ENCODE measurements at places on chromosomes 2 and 18. TPM values are rescaled to one million over a fixed set of nuclear protein-coding genes. Genes with fewer than 3 reads are reported as not detected.

The SMYD5 gene
- total RNA-seq = 16.5 TPM

The RNF103 gene
- total RNA-seq = 14.1 TPM

The INHA gene
- total RNA-seq = not detected

The CCDC148 gene
- total RNA-seq = 0.15 TPM

The RAX gene
- total RNA-seq = not detected

The RGPD8 gene
- total RNA-seq = 4.2 TPM

The CTAGE1 gene
- not detected for total RNA-seq

- no peak for DNase-seq
These were observed 192.3 kb downstream of the RNF144A start for GRCh38 chr2:7109533-7109885.

DNA sequence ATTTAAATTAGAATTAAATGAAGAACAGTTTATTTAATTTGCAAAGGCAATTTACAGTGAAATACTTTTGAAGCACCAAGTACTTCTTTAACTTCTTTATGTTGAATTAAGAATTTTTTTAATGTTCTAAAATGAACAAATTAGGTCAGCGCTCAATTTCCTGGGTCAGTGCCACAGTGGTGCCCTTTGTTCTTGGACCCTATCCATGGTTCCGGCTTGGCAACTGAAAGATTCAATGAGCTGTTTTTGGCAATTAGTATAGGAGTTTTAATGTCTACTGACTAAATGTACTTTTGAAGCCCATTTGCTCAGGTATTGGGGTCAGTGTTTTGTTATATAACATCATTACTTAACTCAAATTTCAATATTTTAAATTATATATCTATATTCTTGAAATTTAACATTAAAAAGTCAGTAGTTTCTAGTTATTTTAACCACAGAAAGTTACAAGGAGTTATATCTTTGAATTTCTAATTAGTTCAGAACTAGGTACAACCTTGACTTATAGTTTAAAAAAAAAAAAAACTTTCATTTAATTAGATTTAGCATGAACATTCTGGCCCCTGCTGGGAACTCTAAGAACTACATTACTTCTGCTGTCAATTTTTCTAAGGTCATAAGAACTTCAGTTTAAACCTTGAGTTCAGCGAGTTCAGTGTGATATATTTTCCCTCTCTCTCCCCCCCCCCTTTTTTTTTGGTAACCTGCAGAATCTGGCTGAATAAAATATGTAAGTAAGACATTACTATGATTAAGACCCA lies 7.6 kb upstream of the MSTN start:
- peak; percentile 46 for DNase-seq

DNA sequence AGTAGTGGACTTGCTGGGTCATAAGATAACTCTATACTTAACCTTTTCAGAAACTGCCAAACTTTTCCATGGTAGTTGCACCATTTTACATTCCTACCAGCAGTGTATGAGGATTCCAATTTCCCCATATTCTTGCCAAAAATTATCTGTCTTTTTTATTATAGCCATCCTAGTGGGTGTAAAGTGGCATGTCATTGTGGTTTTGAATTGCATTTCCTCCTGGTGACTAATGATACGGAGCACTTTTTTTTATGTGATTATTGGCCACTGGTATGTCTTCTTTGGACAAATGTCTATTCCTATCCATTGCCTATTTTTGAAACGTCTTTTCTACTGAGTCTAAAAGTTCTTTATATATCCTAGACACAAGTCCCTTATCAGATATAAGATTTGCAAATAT lies 44.3 kb downstream of the CACNB4 start:
- no peak for DNase-seq

- DNase-seq = peak; percentile 12
These were observed 116.6 kb upstream of the PELI1 start for GRCh38 chr2:64260817-64261216.

DNA sequence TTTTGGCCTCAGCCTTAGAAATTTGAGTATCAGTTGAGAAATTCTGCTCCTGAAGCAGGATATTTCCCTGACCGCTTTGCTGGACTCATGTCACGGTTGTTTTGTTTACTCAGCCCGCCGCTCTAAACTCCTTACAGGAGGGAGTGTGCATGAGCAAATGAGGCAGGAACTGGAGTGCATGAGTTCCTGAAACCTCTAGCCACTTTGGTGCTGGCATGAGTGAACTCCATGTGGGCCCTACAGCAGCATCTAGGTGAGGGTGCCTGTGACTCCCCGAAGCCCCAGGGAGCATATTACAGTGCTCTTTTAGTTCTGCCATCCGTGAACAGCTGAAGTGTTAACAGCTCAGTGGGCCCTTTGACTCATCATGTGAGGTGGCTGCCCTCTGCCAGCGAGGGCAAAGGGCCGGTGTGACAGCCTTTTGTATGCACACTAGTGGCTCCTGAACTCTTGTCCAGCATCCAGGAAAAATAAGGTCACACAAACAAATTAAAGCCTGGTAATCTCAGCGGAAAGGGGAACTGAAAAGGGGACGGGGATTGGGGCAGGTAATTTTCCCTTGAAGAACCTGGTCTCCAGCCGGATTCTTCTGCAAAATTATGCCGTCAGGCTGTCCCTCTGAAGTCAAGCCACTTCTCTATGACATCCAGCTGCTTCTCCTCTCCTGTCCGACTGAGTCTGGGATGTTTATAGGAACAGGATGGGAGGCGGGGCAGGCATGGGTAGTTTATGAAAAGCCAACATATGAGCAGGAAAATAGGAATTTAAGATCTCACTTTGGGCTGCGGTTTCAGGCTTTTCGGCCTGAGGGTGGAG lies 1668.7 kb downstream of the SUCLG1 start:
- DNase-seq = no peak

- no peak for DNase-seq
These were observed 127.1 kb downstream of the CAPN13 start for GRCh38 chr2:30680121-30680520.

DNA sequence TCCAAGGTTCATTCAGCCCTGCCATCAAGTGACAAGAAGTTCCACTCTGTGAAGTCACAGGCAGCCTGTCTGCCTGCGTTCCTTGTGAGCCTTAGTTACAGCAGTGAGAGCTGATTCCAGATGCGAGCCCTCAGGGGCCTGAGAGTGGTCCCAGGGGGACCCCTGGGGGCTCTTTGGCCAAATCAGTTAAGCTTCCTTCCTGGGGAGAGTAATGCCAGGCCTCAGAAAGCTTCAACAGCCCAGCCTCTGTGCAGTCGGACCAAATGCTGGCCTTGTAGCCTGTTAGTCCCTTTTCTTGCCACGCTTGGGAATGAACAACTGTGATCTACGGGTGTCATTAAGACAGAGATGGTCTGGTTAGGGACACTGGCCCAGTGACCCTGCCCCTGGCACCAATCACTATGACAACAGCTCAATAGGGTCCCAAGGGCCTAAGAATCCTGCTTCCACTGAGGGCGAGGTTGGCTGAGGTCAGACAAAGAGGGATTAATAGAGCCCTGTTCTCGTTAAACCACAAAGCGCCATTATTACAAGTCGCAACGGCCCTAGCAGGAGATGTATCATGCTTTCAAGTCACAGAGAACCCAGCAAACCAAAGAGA lies 50.9 kb downstream of the HS1BP3 start:
- no peak for DNase-seq

DNA sequence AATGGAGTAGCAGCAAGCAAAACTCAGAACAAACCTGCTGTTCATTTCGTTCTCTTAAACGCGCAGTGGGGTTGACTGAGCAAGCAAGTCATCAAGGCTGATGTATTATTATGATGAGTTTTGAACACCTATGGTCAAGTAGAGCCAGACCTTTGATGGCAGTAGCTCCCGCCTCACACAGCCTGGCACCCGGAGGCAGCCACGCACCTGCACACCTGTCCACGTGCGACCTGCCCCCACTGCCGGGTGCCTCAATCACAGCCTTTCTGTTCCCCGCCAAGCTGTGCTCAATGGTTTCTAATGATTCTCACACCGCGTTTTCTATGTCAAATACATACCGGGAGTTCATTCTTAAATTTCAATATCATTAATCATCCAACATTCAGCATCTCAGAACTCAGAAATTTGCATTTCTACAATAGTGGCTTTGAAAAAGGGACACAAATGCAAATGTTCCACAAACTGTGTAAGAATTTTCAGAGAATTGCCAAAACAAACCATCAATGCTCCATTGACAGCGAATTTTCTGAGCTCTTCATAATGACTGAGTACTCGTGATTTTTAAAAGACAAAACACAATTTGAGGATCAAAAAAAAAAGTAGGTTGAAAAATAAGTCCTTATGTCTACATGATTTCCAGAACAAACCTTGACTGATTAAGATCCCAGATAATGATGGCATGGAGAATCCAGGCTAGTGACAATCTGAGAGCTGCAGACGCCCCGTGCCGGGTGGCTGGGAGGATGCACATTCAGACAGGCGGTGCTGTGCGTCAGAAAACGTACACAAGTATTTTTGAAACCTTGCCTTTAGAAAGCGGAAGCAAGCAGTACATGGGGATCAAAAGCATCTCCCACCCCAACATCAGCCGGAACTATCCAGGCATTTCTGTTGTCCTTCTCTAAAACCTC lies 56.6 kb downstream of the HDAC4 start:
- DNase-seq = no peak

GRCh38 chr2:136238286-136239078 lies 120.5 kb upstream of the CXCR4 start:
- peak; percentile 37 for DNase-seq

DNA sequence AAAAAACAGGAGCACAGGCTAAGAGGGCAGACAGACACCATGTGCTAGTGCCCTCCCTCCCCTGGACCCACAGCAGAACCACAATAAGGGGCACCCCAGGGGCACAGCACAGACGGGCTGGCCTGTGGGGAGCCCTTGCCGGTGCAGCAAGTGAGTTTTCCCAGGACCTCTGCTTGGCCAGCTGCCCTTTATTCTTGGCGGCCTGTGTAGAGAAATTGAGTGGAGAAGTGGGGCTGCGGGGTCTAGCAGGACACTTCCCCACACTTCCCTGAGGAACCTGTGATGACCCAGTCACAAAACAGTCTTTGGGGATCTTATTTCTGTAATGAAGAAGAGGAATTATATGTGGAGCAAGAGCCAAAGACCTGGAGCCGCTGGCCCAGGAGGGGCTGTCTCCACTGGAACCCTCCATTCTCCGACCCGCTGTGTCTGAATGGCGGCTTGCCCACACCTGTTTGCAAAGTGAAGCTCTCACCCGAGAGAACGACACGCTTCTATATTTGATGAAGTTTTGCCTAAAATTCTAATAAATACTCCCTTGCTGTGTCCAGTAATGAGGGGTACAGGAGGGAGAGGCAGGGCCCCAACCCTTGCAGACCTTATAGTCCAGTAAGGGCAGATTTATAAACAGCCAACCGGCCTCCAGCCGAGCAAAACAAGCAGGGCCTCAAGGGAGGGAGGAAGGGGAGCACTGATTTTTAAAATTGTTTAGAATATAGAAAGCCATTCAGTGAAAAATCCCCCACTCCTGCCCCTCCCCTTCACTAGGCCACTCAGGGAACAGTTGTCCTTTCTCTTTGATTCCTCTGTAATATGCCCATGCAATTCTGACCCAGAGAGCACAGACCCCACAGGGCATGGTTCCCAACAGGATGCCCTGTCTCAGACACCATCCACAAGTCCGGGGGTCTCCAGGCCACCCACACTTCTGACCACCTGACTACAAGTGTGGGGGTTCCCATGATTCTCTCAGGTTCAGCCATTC lies 44.7 kb upstream of the SNED1 start:
- DNase-seq = no peak

DNA sequence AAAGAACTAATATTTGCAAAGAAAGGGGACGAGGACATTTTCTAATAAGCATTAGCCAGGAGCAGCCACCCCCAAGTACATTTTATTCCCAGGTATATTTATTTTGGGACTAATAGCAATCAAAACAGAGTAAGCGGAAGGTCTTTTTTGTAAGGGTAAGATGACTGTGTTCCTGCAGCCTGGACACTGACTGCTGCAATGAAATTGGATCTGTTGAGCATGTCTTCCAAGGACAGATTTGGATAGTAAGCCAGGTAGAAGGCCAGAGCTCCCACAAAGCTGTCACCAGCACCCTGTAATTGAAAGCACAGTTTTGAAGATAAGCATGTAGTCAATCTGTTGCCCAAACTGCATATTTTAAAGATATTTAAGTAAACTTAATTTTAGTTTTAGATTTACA lies 10.0 kb downstream of the MRPL33 start:
- no peak for DNase-seq

GRCh38 chr2:2569306-2569705 lies 238.2 kb upstream of the MYT1L start:
- no peak for DNase-seq

DNA sequence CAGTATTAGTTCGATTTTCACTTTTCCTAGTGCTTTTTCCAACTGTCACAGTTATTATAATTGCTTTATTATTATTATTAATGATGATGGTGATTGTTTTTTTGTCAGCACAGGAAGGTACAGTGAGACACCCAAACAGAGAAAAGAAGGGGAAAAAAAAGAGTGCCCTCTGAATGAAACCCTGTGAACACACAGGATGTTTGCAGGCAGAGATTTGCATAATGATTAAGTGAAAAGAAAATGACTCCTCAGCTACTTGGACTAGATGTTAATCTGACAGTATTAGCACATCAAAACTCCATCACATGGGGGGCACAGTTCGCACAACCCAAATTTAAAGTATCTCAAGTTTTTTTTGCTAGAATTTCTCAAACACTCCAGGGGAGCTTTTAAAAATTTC lies 32.9 kb downstream of the ADD2 start:
- DNase-seq = no peak

GRCh38 chr2:70133491-70134322 lies 46.4 kb downstream of the PCBP1 start:
- peak; percentile 50 for DNase-seq

DNA sequence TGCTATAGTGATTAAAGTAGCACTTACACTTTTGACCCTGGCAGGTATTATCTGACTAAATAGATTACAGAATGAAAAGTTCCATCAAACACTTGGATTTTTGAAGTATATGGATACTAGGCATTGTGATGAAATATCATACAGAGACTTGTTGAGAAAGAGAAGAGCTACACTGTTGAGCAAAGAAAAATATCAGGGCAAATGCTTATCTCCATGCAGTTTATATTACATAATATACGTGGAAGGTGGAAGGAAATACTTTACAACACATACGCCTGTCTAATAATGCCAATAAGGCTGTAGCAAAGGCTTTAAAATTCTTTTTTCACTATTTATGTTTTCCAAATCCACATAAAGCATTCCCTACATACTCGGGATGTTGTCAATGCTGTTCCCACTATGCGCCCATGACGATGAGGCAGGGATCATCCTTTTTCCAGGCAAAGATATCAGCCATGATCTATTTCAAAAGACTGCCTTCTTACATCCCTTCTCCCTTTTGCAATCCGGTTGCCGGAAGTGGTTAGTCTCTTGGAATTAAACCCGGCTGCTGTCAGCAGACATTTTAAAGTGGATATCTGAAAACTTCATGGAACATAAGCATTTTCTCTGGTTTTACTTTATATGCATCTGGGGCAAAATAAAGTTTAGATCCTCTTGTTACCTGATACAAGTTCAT lies 92.6 kb upstream of the ITGA4 start:
- DNase-seq = no peak

GRCh38 chr2:46050027-46050426 lies 247.2 kb upstream of the EPAS1 start:
- no peak for DNase-seq

GRCh38 chr2:14428056-14428455 lies 204.5 kb upstream of the LRATD1 start:
- DNase-seq = no peak
